ENCODE measurements at places on chromosomes 4 and X.
A peak's percentile ranks its signal among the peaks of the same experiment; 100 is the strongest.

DNA sequence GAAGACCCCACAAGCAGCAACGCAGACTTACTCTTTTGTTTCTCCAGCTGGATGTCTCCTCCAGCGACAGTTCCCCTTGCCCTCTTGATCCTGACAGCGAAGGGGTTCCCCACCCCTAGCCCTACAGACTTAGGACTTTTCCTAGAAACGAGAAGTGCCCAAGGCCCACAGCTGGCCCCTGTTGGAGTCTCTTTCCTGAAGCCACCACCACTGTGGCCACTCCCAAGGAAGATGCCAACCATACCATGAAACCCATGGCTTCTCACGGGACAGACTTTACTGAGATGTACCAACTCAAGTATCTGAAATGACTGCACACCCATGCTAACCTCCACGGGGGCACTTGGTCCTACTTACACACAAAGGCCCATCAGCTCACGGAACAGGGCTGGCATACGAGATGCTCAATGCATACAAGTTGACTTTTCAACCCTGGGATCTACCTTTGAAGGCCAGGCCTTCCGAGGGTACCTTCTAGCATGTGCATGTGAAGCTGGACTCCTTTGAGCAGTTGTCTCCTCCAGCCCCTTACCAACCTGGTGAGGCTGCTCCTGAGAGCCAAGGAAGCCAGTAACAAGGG is 924 bp upstream of the IRAK1 start:
- DNase-seq, result no peak

DNA sequence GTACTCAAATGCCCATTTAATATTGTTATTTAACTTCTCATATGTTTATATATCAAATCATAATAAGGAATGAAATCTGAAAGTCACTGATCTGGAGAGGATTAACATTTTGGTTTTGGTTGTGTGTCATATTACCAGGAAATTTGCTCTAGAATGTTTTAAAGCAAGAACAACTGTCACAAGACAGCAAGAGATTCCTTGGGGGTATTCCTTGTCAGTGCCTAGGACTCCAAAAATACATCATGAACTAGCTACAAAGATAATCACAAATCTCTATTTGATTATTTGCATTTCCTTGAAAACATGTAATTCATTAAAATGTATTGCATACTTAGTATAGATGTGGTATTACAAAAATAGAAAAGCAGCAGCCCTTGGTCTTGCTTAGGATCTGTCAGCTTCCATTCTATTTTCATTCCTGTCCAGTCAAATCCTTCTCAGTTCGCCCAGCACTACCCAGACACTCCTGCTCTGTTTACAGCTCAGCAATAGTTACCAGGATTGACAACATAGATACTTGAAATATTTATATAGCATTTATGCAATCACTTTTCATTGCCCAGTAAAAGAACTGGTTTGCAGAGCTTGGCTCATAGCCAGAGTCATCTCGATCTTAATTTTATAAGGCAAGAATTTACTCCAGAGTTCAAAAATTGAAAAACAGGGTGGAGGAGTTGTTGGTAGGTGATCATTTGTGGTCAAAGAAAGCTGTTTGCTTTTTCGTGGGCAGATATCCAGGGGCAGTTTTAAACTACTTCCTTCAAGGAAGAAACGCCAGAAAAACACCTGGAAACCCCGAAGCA is 9.2 kb upstream of the BMP3 start:
- peak; percentile 8 for DNase-seq

GRCh38 chrX:9874483-9874882 is 88.3 kb downstream of the SHROOM2 start:
- no peak for DNase-seq

DNA sequence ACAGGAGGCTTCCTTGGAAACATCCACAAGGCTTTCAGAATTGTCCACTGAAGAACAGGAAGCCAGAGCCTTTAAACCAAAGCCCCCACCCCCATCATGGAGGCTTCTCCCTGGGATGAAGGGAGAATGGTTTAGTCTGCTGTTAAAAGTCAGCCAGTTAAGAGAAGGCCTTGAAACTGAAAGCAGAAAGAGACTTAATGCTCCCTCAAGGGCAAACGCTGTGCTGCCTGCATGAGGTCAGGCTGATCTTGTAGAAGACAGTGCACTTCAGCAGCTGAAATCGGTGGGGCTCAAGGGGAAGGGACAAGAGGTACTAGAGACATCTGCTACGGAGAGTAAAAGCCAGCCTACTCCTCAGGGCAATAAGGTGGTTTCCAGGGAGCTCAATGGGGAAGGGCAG is 69.0 kb downstream of the HPRT1 start:
- DNase-seq, result no peak

GRCh38 chr4:108884596-108884995 is 121.7 kb upstream of the ETNPPL start:
- no peak for DNase-seq

- DNase-seq, result no peak
Observed at GRCh38 chrX:116010939-116011338, 159.6 kb upstream of the AGTR2 start.

DNA sequence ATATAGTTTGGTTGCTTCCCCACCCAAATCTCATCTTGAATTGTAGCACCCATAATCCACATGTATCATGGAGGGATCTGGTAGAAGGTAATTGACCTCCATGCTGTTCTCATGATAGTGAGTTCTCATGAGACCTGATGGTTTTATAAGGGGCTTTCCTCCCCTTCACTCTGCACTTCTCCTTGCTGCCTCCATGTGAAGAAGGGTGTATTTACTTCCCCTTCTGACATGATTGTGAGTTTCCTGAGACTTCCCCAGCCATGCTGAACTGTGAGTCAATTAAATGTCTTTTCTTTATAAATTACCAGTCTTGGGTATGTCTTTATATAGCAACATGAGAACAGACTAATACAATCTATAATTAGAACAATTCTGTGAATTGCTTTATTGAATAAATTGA is 11.9 kb upstream of the DCAF4L1 start:
- DNase-seq, result no peak

DNA sequence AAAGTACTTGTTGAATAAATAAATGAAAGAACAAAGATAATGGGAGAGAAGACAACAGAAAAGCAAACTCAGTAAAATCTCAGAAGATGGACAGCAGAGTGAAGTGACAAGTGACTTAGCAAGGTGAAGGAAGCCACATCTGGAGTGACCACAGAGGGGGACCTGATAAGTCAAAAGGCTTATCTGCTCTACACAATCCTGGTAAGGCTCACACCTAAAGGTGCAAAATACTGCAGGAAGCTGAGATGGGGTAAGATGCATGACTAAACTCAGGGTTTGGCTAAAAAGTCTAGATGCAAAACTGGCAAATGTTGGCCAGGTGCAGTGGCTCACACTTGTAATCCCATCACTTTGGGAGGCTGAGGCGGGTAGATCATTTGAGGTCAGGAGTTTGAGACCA is 22.2 kb downstream of the TRMT2B start:
- no peak for DNase-seq
